ENCODE measurements at places on chromosomes 3 and 15. TPM values are rescaled to one million over a fixed set of nuclear protein-coding genes. Genes with fewer than 3 reads are reported as not detected.

The UROC1 gene
- not detected for total RNA-seq

GRCh38 chr3:100525753-100526612, 33.6 kb downstream of the TMEM45A start:
- H3K4me3 ChIP-seq: no peak overlapping the region
- H3K4me1 ChIP-seq: peaks cover 11% of the 10 kb centered on the region
- no peaks in the 10 kb centered on the region for H3K36me3 ChIP-seq
- no peak overlapping the region for H3K27ac ChIP-seq

The RYR3 gene
- total RNA-seq: not detected

GRCh38 chr15:70142322-70143191, 44.8 kb upstream of the TLE3 start:
- H3K27ac ChIP-seq: no peak overlapping the region
- no peak for DNase-seq
- peaks cover 9% of the 10 kb centered on the region for H3K27me3 ChIP-seq
- no peaks in the 10 kb centered on the region for H3K36me3 ChIP-seq
- no peaks in the 10 kb centered on the region for H3K4me1 ChIP-seq

GRCh38 chr3:15557511-15557946, 36.0 kb upstream of the COLQ start:
- H3K4me3 ChIP-seq: no peak overlapping the region
- H3K27me3 ChIP-seq: no peaks in the 10 kb centered on the region
- peak overlapping the region; percentile 21 for H3K27ac ChIP-seq
- H3K36me3 ChIP-seq: peaks cover 3% of the 10 kb centered on the region

GRCh38 chr15:20344601-20345400, 196.8 kb downstream of the GOLGA6L6 start:
- DNase-seq: no peak
- H3K27me3 ChIP-seq: no peaks in the 10 kb centered on the region
- H3K36me3 ChIP-seq: no peaks in the 10 kb centered on the region
- H3K4me3 ChIP-seq: no peak overlapping the region
- no peak overlapping the region for H3K27ac ChIP-seq

The ERICH6 gene
- total RNA-seq: not detected

GRCh38 chr3:104244680-104245220, 1122.0 kb upstream of the ALCAM start:
- no peak overlapping the region for H3K4me3 ChIP-seq
- no peak overlapping the region for H3K27ac ChIP-seq
- no peaks in the 10 kb centered on the region for H3K36me3 ChIP-seq

Data from HCT116 (cell line).